LoVo (cell line): ENCODE measurements at places on chromosomes 3 and 15.

DNA sequence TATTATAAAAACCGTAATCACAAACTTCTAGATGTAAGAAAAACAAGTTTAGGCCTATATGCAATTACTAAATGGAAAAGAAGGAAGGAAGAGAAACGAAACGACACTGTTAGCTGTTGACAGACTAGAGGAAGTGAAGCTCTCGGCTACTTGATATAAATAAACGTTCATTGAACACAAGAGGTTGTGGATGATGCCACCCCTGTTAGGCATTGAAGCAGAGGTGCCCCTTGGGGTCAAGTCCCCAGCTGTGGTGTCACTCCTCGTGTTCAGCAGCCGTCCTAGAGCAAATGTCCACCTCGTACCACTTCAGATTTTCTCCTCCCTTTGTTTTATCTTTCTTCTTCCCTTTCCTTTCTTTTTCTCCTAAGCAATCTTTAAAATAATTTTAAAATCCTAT, 146.5 kb upstream of the UBE2E1 start:
- no peak for DNase-seq

GRCh38 chr3:71584394-71585011, 975 bp upstream of the FOXP1 start:
- DNase-seq, result peak; percentile 16

- DNase-seq, result no peak
Observed at GRCh38 chr15:66644869-66645268, 57.2 kb upstream of the SMAD6 start.

GRCh38 chr3:144879701-144880100, 908.1 kb downstream of the DIPK2A start:
- DNase-seq, result no peak

DNA sequence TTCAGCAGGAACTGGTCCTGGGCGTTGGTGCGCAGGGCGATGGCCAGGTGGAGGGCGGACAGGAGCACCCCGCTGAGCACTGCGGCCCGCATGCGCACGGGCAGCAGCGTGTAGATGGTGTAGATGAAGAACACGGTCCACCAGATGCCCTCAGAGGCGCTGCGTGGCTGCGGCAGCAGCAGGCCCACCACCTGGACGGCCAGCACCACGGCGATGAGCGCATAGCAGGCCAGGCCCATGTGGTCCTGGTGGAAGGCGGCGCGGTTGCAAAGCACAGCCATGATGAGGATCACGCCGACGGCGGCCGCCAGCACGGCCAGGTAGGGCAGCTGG, 1.5 kb downstream of the ADCY5 start:
- DNase-seq, result no peak

DNA sequence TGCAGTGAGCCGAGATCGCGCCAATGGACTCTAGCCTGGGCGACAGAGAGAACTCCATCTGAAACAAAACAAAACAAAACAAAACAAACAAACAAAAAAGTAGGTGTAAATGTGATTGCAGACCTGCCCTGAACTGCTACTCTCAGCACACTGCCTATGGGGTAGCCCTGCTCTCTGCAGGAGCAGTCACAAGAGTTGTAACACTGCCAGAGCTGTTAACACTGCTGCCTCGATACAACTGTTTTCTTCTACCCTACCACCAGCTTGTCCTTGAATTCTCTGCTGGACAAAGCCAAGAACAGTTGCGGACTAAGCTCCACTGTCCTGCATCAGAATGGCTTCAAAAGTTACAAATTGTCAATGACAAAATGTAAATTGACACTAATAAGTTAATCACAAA, 89.3 kb downstream of the ALCAM start:
- no peak for DNase-seq

GRCh38 chr15:89335298-89336041, 846 bp upstream of the POLG start:
- no peak for DNase-seq

DNA sequence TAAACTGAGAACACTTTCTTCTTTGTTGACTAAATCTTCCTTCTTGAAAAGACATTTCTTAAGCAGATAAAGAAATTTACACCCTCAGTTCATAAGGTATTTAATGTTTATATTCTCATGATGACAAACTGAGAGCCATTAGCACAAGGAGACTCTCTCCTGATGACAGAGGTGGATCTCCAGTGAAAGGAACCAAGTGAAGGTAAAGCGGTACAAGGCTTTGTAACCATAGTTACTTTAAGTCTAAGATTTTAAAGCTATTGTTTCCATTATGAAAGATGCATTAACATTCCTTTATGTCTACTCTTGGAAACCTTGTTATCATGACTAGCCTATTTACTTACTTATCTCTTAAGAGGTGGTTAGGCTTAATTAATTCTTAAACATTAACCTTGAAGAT, 737.1 kb downstream of the MECOM start:
- no peak for DNase-seq

DNA sequence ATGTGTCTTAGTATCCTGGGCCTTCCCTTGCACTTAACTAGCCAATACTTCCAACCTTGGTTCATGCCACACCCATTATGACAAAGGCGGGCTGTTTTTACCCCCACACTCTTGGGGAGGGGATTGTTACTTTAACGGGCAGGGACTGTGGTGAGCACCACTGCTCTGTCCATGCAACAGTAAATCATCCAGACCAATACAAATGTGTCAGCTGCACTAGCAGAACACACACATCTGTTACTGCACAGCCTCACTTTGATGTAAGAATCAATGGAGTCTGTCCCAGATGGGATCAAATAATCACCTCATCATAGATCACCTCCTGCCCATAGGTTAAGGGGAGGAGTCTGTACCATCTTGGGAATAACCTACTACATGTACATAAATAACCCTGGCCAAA, 58.1 kb downstream of the NPAP1 start:
- no peak for DNase-seq

DNA sequence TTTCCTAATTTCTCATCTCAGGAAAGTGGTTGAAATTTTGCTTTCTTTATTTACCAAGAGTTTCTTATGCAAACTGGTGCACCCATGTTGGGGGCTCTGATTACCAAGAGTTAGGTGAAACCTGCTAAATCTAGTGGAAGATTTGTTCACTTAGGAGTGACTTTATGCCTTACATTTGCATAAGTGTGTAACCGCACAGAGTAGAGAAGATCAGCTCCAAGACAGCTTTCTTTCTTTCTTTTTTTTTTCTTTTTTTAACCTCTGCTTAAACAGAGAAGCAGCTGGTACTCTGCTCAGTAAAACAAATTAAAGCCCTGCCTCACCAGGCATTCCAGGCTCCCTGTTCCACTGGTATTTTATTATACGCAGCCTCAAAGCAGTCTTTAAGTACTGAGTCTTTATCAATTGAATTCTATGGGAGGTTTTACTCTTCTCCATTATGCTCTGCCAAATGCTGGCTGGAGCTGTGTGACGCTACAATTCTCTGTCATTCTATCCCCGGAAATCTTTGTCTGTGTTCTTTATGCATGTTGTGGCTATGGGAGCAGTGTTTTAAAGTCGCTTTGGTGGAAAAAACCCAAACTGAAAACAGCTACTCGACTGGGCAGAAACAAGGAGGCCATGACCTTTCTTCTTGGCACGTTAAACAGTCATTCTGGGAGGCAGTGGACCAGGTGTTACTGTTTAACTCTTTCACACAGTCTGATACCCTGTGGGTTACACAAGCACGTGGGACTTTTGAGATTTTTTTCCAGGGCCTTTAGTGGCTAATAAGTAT, 55.2 kb upstream of the GBE1 start:
- no peak for DNase-seq

GRCh38 chr3:193574488-193575070, 18.4 kb upstream of the OPA1 start:
- no peak for DNase-seq

DNA sequence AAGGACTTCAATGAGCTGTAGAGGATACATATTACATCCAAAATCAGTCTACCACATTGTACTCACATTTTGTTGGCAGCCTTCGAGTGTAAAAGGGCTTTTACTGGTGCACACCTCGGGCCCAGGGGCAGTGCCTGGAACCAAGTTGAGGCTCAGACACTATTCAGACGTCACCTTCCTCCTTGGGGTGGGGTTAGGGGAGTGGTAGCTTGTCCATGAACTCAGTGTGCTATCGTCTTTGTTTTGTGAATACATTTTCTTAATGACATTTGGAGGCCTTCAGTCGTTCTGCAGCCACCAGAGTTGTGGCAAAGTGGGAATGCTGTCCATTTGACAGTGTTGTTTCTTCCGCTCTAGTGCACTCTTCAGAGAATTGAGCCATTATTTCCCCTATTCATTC, 114.2 kb downstream of the PGPEP1L start:
- DNase-seq, result no peak

- DNase-seq, result no peak
Observed at GRCh38 chr3:32499585-32499984, 3.1 kb downstream of the CMTM6 start.

GRCh38 chr3:139342054-139342453, 1.8 kb upstream of the MRPS22 start:
- no peak for DNase-seq

DNA sequence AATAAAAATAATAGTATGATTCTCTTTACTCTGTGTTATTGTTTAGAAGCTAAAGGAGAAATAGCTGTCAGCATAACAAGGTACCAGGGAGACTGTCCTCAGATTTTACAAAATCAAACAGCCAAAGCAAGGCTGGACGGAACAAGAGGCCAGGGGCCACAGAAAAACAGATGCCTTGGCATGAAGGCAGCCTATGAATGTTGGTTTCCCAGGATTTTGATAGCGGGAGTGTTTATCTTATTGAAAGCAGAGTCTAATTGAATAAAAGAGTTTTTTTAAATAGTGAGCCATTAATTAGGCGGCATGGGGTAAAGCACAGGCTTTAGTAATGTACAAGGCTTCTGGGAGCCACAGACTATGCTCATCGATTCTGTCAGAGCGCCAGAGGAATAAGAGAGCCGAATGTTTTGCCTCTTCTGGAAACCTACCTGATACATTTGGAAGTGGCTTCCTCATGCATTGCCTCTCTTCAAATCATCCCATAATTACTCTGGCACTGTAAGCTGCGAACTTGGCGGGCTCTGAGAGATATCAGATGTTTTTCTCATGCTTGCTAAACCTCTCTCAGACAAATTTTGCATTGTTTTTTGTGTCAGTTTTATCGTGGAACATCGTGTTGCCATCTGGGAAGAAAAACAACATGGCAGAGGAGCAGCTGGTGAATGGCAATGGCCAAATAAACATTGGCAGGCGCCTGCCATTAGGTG, 30.4 kb upstream of the TMCO5A start:
- DNase-seq, result no peak

GRCh38 chr3:37979541-37980461, 10.8 kb upstream of the VILL start:
- DNase-seq, result no peak

DNA sequence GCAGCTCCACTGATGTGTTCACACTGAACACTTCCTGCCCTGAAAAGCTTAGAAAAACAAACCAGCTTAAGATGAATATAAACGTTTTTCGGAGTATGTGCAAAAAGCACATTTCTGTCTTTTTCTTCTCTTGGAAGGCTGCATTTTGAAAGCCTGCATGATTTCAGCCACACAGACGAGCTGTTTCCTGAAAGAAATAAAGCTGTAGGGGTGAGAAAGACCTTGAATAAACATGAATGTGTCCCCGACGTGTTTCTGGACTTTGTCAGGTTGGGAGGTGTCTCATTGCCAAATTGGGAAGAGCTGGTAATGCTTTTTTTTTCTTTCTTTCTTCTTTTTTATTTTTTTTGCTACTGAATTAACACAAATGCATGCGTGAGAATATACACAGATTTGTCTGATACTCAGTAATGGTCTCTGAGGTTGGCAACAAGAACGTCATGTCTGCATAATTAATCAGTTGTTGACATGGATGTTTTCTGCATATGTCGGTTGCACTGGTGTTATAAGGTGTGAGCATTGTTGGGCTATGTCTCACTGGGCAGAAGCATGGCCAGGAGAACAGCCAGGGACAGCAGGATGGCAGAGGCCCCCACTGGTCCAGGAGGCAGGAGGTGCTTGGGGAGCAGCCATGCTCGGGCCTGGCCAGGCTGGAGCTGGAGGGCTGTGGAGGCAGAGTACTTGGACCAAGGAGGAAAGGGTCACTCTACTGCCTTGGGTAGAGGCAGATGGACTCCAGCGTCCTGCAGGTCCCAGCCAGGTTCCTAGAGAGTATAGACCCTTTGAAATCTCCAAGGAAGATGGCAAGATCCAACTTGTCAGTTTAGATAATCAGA, 39.0 kb downstream of the ADAMTSL3 start:
- no peak for DNase-seq

GRCh38 chr3:33597257-33597689, 120.8 kb downstream of the CLASP2 start:
- no peak for DNase-seq
